HL-60 (cell line): ENCODE measurements at places on chromosomes 12 and 14.

GRCh38 chr12:38016602-38017001 is 300.0 kb upstream of the ALG10B start:
- DNase-seq, result no peak

GRCh38 chr12:92248977-92249376 is 103.3 kb upstream of the BTG1 start:
- DNase-seq, result no peak

- no peak for DNase-seq
Measured at GRCh38 chr12:85182699-85183098, 97.3 kb upstream of the ALX1 start.

DNA sequence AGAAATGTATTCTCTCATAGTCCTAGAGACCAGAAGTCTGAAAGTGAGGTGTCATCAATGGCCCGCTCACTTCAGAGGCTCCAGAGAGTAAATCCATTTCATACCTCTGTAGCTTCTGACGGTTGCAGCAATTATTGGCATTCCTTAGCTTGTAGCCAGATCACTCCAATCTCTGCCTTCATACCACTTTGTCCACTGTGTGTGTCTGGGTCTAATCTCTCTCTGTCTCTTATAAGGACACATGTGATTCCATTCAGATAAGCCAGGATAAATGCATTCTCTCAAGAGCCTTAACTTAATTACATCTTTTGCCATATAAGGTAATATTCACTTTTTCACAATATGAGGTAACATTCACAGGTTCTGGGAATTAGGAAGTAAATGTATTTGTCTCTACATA is 365.7 kb downstream of the GXYLT1 start:
- DNase-seq, result no peak

DNA sequence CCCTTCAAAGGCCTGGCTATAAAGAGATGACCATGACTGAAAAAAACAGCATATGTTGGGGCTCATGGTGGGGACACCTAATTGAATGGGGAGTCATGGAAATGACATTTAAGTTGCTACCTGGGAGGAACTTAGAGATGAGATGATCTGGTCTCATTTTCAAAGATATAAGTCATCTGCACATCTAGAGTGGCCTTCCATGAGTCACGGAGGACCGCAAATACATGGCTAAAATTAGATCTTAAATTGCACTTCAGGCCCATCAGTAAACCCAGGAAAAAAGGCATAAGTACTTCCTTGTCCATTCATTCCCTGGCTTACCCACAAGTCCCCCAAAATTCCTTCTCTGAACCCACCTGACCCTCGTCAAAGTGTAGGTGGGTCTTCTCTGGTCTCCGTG is 53.4 kb downstream of the SPTB start:
- no peak for DNase-seq
